ENCODE measurements at places on chromosomes 16 and 17.
A peak's percentile ranks its signal among the peaks of the same experiment; 100 is the strongest.

GRCh38 chr16:85989863-85990643 lies 91.1 kb downstream of the IRF8 start:
- no peak for DNase-seq

DNA sequence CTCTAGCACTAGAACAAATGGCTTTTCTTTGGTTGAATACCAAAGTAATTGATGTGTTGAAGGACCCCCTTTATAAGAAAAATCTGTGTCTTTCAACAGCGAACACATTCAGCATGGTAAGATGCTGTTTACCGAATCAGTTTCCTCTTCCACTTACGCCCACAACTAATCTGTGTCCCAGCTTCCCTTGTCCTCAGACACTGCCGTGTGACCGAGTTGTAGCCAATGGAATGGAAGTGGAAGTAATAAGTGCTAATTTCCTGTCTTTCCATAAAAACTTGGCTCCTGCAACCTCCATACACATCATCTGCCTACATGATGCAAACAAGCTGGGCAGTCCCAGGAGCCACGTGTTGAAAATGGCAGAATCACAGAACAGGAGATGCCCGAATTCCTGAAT lies 10.4 kb downstream of the CDIPT start:
- DNase-seq = no peak

GRCh38 chr17:72315122-72315913 lies 194.5 kb downstream of the SOX9 start:
- DNase-seq = no peak

DNA sequence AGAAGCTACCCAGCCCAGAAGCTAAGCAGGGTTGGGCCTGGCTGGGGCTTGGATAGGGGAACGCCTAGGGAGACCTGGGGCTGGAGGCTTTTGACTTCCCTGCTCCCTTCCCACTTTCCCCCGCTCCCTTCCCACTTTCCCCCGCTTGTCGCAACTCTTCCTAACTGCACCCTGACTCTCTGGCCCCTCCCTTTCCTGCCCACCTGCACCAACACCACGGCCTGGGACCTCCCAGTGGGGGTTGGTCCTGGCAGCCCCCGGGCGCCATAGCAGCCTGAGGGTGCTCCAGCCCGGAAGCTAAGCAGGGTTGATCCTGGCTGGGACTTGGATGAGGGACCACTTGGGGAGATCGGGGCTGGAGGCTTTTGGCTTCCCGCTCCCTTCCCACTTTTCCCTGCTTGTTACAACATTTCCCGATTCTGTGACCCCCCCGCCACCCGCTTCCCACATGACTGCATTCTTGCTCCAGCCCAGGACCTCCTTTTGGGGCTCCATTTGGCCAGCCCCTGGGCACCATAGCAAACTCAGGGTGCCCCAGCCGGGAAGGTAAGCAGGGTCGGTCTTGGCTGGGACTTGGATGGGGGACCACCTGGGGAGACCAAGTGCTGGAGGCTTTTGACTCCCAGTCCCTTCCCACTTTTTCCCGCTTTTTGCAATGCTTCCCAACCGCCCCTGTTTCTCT lies 2287.0 kb downstream of the TP53TG3F start:
- no peak for DNase-seq

DNA sequence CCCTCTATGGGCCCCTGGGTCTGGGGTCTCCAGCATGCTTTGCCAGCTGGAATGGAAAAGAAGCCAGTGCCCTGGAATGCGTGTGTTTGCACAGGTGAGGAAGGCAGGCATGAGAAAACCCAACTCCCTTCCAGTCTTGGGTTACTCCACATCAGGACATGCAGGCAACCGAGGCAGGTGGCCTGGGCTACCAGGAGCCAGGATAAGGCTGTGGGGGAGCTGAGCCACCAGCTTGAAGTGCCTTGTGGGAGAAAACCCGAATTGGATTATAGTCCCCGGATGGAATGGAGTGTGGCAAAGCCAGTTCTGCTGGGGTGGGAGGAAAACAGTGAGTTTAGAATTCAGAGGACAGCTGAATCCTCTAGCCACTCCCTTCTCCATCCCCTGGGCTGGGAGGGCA lies 7.2 kb downstream of the SRCIN1 start:
- DNase-seq = no peak

- DNase-seq = no peak
Observed at GRCh38 chr17:47713980-47714700, 18.9 kb upstream of the TBX21 start.

DNA sequence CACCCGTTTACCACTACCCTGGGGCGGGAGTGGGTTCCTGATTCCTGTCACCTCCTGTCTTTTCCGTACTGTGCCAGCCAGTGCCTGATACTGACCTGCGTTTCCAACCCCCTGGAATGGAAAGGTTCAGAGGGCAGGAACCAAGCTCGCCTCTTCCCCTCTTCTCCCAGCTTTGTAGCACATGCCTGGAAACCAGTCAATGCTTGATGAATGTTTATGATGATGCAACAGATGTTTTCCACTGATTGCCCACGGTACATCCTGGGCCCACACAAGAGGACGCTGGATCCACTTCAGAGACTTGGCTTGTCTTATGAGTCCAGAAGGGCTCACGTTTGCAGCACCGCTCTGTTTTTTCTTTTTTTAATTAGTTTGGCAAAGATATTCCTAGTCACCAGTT lies 262.0 kb downstream of the CPPED1 start:
- DNase-seq = no peak

DNA sequence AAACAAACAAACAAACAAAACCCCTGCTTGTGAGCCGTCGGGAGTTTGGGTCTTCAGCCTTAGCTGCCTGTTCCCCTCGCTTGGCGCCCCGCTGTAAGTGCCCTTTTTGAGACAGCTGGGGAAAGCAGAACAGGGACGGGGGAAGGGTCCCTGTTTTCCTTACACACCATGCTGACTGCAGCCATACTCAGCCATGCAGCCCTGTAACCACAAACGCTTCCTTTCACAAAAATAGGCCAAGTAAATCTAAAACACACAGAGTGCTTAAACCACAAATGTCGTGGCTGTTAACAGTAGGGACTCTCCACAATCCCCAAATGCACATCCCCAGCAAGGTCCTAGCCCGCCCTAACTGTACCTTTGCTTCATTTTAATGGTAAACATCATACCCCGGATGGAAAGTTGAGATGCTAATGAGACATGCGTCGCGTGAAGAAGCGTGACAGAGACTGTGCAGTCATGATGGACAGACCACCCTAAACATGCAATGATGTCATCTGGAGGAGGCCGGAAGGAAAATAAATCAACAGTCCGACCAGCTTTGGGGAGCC lies 129.9 kb downstream of the MGAT5B start:
- peak; percentile 35 for DNase-seq

- no peak for DNase-seq
Observed at GRCh38 chr17:31415004-31415454, 23.6 kb downstream of the RAB11FIP4 start.

DNA sequence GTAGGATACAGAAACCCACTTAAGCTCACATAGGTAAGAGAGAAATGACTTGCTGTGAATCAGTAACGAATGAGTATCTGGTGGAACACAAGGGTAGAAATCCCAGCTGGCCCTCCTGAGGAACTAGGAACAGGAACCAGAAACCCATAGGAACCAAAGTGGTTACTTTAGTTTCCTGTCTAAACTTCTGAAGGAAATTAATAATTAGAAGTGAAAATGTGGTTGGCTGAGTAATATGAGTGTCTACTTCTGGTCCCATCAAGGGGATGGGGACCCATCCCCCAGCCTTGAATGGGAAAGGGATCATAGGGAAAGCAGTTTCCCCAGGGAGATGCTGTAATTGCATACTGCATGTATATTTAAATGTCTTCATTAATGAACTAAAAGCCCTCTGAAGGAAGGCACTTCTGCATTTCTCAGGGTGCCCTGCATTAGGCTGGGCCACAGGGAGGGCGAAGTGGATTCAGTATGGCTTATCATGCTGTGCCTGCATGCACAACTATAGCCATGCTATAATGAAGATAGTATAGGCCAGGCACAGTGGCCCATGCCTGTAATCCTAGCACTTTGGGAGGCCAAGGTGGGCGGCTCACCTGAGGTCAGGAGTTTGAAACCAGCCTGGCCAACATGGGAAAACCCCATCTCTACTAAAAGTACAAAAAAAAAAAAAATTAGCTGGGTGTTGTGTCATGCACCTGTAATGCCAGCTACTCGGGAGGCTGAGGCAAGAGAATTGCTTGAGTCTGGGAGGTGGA lies 45.6 kb downstream of the CYB5B start:
- no peak for DNase-seq

DNA sequence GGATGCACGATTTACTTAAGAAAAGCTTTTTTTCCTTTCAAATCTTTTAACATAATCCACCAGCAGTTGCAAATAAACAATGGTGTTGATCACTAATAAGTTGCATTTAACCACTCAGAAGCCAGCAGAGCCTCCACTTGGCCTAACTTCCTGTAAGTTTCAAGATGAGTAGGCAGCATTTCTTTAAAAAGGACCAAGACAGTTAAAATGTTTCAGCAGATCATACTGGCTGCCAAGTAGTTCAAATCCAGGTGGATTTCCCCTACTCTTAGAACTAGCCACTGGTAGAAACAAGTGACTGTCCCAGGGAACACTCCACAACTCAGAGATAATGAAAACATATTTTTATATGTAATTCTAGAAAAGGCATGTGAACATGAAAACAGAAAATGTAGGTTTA lies 17.0 kb upstream of the RFFL start:
- no peak for DNase-seq

DNA sequence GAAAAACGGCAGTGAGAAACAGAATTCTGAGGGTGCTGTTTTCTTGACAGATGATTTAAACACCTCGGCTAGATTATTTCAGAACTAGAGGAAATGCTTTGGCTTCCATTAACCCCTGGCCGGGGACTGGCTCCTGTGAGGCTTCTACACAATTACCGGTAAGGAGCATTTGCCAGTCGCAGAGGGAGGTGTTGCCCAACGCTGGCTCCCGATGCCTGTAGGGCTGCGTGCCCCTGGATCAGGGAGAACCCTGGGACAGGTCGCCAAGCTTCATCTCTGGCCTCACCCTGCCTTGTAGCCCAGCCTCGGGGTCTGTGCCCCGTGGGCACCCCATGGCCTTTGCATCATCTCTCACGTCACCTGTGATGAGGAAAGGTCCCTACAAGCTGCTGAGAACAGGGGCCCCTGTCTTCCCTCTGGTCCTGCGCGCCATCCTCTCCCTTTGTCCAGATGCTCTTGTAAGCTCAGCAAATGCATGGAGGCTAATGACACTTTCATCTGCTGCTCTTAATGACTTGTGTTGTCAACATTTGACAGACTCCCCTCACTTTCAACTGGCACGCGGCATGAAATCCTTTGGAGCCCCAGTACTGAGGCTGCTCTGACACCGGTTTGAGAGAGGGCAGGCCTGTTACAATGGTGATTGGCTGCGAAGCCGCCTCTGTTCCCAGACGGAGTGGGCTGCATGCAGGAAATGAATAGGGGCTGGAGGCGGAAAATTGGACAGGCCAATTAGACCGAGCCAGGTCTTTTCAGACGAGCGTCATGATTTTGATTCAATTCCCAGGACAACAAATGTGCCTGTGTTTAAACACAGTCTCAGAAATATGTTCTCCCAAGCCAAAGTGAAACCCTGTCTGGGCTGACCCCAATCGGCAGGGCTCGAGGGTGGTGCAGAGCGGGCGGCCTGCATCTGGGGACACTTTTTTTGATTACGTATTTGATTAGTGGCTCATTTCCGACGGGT lies 85.5 kb upstream of the DOC2B start:
- no peak for DNase-seq

GRCh38 chr17:12046786-12047185 lies 26.1 kb downstream of the MAP2K4 start:
- no peak for DNase-seq

- no peak for DNase-seq
Observed at GRCh38 chr17:60622961-60623360, 23.0 kb downstream of the PPM1D start.

GRCh38 chr17:51398687-51399086 lies 138.3 kb downstream of the UTP18 start:
- DNase-seq = no peak

DNA sequence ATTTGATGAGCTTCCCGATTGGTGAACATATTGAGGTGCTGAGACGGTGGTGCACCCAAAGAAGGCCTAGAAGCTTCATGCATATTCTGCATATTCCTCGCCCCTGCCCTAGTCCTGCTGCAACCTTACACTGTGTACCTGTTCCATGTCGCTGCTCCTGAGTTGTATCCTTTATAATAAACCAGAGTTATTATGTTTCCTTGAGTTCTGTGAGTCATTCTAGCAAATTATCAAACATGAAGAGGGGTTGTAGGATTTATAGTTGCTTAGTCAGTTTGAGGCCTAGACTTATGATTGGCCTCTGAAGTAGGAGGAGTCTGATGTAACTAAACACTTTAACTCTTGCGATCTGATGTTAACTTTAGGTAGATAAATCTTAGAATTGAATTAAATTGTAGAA lies 436.8 kb downstream of the CA10 start:
- DNase-seq = no peak

- DNase-seq = no peak
Observed at GRCh38 chr16:31043352-31043751, 10.0 kb downstream of the STX4 start.

- no peak for DNase-seq
Observed at GRCh38 chr16:3012828-3013420, at the start of gene CLDN9. TSS of gene CLDN9 (plus strand) at chr16:3012923. CDS start at chr16:3013363, 440 bp downstream.

- no peak for DNase-seq
Observed at GRCh38 chr16:21638573-21638975, 13.8 kb downstream of the IGSF6 start.

DNA sequence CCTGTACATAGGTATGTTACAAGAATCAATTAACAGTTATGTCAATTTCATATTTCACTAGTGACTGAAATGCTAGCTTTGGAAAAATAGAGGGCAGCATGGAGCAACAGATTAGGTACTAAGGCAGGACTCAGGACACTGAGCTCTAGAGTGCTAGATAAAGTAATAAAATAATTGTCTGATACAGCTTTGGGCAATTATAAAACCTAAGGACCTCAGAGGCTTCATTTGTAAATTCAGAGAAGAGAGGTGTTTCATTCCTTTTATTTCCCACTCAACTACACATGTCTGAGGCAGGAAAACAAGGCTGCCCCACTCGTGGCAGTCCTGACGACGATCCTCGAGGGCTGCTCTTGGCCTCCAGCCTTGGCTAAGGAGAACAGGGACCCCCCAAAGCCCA lies 81.5 kb downstream of the CA4 start:
- no peak for DNase-seq

DNA sequence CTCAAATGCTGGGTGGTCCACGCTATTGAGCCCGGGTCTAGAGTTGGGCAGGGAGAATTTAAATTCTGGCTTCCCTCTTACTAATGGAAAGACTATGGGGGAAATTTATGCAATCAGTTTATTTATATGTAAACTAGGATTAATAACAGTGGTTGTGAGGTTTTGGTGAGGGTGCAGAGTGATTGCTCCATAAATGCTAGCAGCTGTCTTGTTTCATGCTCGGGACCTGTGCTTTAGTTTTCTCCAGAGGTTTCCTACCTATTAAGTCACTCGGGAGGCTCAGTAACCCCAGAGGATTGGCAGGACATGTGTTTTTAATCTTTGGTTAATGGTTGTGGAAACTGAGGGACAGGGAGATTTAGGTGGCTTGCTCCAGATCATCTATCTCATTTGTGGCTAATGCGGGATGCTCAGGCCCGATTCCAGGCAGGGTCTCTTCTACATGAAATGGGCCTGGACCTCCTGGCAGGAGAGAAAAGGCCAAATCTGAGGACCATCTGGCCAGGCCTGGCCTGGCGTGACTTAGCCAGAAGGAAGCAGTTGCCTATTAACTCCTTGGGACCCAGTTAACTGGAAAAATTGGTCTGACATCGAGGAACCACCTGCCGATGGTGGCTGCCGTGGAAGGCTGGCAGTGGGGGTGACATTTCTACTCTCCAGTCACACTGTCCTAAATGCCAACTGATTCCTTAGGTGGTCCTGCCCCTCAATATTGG lies 2.1 kb downstream of the PRCD start:
- no peak for DNase-seq

All from T-helper 9 cell (primary cell).